ENCODE measurements at places on chromosomes 3 and 15.

- no peak for DNase-seq
These were observed 13.2 kb upstream of the PODXL2 start for GRCh38 chr3:127615631-127616305.

DNA sequence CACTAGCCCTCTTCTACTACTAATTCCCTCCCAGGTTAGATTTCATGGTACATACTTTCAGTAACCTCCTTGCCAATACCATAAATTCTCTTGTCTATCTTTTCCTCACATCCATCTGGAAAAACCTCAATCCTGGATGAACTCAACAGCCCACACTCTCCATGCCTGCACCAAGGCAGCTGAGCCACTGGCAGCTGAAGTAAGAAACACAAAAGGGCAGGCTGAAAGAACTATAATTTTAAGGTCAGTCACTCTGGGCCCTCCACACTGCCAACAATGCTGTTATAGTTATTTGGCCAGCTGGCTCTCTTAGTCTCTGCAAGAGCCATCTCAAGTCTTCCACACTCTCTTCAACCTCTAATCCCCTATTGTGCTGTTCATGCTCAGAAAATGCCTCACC lies 15.1 kb upstream of the TIPARP start:
- no peak for DNase-seq

DNA sequence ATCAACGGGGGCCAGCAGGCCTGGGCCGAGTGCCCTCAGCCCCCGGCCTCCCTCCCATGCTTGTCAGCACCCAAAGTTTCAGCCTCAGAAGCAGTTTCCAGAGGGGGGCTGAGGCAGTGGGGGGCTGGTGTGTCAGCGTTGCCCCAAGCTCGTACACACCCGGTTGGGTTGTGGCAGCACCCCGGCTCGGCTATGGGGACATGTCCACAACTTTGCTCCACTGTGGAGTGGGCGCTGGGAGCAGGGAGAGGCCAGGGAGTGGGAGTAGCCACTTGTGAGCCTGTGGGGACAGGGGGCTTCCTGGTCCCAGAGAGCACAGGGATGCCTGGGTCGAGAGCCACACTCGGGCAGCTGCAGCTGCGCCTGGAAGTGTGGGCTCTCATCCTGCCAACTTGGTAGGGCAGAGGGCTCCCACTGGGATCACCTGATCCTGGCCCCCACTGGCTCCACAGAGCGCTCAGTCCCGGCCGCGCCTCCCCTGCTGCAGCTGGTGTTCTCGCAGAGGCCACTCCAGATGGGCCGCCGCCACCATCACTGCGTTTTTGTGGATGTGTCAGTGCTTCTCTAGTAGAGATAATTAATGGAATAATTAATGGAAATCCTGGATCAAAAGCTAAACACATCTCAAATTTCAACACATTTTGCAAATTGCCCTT lies 75.1 kb downstream of the NR1D2 start:
- no peak for DNase-seq

DNA sequence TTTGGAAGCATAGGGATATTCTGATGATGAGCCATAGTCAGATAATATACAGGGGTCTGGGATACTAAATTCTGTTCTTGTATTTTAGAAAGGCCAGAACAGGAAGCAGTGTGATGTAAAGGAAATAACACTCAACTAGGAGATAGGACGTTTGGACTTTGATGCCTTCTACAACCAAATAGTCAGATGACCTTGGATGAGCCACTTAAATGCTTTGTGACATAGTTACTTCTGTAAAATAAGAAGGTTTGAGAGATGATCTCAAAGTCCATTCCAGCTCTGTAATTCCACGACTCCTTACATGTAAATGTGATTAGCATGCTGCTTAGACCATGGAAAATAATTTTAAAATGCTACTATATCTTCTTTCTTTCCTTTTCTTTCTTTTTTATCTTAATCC lies 29.5 kb upstream of the CCDC54 start:
- no peak for DNase-seq

GRCh38 chr3:44045476-44046275 lies 196.0 kb upstream of the TOPAZ1 start:
- no peak for DNase-seq

GRCh38 chr3:183448369-183449128 lies 20.1 kb upstream of the MCF2L2 start:
- DNase-seq = no peak

DNA sequence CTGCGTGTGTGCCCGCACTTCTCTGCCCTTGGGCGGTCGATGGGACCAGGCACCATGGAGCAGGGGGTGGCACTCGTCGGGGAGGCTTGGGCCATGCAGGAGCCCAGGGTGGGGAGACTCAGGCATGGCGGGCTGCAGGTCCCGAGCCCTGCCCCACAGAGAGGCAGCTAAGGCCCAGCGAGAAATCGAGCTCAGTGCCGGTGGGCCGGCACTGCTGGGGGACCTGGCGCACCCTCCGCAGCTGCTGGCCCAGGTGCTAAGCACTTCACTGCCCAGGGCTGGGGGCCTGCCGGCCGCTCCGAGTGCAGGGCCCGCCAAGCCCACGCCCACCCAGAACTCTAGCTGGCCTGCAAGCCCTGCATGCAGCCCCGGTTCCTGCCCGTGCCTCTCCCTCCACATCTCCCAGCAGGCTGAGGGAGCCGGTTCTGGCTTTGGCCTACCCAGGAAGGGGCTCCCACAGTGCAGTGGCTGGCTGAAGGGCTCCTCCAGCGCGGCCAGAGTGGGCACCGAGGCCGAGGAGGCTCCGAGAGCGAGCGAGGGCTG lies 553 bp upstream of the RTP4 start:
- DNase-seq = no peak

DNA sequence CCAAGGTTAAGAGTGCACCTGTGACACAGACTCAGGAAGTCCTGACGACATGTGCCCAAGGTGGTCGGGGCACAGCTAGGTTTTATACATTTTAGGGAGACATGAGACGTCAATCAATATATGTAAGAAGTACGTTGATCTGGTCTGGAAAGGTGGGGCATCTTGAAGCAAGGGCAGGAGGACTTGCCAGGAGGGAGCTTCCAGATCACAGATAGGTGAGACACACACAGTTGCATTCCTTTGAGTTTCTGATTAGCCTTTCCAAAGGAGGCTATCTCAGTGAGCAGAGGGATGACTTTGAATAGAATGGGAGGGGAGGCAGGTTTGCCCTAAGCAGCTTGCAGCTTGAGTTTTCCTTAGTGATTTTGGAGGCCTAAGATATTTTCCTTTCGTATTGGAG lies 257.4 kb downstream of the CGGBP1 start:
- no peak for DNase-seq

DNA sequence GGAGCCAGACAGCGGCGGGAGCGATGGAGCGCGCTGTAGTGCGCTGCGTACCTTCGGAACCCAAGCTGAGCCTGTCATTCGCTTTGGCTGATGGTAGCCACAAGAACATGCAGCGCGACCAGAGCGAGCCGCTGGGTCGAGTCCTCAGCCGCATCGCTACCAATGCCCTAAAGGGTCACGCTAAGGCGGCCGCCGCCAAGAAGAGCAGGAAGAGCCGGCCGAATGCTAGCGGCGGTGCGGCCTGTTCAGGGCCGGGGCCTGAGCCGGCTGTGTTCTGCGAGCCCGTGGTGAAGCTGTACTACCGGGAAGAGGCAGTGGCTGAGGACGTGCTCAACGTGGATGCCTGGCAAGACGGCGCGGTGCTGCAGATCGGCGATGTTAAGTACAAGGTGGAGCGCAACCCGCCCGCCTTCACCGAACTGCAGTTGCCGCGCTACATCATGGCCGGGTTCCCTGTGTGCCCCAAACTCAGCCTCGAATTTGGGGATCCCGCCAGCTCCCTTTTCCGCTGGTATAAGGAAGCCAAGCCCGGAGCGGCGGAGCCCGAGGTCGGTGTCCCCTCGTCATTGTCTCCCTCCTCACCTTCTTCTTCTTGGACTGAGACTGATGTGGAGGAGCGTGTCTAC lies 498 bp downstream of the PDE12 start:
- DNase-seq = no peak

- DNase-seq = no peak
These were observed 9.0 kb downstream of the SLC24A1 start for GRCh38 chr15:65630760-65631159.

GRCh38 chr3:15794303-15794771 lies 3.4 kb downstream of the ANKRD28 start:
- no peak for DNase-seq

DNA sequence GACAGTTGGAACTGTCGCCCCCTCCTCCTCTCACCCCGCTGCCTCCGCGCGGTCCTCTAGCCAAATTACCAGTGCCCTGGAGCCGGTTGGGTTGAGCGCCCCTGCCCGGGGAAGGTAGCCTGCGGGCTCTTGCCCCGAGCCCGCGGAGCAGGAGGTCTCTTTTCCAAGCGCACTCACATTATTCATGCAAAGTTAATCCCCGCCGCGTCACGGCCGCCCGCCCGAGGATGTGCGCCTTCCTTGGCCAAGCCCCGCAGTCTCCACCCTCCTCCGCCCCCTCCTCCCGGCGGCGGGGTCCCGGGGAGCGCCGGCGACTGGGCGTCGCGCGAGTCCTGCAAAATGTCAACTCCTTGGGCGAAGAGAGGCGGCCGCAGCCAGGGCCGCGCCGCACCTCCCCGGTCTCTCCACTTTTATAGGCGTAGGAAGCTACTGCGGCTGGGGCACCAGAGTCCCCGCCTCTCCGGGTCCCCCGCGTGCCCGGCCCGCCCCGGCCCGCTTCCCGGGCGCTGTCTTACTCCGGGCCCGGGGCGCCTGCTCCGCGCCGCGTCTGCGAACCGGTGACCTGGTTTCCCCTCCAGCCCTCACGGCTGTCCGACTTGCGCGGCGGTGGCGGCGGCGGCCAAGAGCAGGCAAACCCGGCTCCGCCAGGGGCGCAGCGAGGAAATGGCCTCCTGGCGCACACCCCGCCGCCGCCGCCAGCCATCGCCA lies at the start of gene THRB:
TSS of gene THRB (minus strand) at position 233 of the 708 bp plus-strand sequence.
- no peak for DNase-seq

GRCh38 chr15:81939604-81940440 lies 106.0 kb downstream of the MEX3B start:
- no peak for DNase-seq

DNA sequence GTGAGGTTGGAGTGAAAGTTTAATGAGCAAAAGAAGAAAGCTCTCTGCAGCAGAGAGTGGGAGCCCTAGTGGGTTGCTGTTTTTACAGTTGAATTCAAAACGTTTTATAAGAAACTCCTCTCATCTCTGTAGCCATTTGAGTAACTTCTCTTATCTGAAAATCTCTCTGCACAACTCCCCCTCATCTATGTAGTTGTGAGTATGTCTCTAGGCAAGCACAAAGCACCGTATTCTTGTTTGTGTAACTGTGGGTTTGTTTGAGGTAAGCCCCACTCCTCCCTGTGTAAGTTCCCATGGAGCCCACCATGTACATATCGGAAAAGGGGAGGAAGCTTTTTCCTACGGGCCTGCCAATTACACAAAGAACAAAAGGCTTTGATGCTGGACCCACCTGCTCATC lies 56.5 kb upstream of the GOLGA6L2 start:
- no peak for DNase-seq

DNA sequence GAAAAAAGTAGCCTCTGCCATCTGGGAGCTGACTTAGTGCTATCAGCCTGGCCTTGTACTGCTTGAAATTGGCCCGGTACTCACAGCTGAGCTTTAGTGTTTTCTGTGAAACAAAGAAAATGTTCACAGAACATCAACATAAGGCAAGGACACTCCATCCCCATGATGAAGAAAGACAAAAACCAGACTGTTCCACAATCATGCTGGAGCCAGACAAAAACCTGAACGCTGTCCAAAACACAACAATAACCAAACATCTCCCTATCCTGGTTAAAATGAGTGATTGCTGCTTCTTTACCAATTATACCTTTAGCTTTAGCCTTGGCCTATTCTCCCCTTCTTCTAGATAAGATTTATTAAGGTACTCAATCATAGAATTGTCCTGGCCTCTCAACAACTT lies 153.9 kb downstream of the CPNE4 start:
- no peak for DNase-seq

GRCh38 chr3:123071146-123071545 lies 4.3 kb downstream of the PDIA5 start:
- no peak for DNase-seq

All from kidney epithelial cell (primary cell).